GM23338 (cell line): ENCODE measurements at places on chromosomes 16 and 17.

DNA sequence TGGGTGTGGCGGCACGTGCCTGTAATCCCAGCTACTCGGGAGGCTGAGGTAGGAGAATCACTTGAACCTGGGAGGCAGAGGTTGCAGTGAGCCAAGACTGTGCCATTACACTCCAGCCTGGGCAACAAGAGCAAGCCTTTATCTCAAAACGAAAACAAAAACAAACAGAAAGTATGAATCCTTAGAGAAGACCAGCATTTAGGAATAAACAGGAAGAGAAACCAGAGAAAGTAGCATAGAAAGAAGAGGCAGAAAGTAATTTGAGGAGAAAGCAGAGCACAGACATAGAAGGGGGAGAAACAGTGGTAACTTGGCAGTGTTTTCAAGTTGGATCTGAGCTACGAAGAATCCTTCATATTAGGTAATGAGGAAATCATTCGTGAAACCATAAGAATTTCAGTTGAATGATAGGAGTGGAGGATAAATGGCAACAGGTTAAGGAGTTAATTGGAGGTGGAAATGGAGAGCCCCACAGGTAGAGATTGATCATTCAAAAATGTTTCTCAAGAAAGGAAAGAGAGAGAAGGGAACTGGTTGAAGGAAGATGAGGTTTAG is 9.7 kb upstream of the CCL2 start:
- no peak for DNase-seq

- peak; percentile 74 for DNase-seq
These were observed 33.7 kb downstream of the SRCIN1 start for GRCh38 chr17:38571833-38572668.

DNA sequence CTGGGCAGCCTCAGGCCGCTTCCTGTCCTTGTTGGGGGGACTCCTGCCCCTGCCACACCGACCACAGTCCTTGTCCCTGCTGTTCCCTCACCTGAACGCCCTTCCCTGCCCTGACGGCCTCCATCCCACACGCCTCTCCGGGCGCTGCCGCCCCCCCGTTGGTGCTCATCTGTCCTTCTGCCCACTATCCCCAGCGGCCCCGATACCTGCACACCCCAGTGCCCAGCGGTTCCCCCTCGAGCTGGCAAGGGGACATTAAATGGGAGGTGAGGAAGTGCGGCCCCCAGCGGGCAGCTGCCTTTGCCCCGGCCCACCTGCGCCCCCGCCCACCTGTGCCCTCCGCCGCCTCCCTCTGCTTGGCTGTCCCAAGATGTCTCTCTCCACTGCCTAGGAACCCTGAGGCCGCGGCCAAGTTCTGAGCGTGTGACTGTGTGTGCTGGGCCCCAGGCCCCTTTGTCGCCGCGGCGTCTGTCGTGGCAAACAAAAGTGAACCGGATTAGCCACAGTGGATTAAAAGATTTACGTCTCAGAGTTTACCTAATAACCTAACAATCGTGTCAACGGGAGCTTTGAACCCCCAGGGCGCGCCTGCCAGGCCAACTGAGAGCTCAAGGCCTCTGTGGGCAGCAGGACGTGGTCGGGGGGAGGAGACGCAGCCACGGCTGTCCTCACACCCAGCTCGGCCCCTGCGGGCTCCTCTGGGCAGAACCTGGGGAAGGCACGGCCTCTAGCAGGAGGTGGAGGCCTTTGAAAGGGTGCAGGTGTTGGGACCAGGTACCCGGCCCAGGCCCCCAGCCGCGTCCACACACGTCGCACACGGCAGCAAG is 7.6 kb upstream of the AXIN1 start:
- DNase-seq, result no peak

DNA sequence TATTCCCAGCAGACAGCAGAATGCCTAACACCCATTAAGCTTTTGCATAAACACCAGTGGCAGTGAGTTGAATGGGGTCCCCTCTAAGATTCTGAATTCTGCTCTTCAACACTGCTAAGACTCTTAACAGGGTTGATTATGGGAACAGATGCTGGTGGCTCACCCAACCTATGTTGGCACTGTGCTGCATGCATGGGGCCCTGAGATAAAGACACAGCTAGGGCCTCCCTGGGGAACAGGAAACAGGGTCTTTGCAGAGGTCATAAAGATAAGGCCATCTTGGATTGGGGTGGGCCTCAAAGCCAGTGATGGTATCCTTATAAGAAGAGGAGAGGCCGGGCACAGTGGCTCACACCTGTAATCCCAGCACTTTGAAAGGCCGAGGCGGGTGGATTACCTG is 190.8 kb downstream of the SLC39A11 start:
- DNase-seq, result no peak

GRCh38 chr17:41648411-41649195 is 24.2 kb upstream of the KRT17 start:
- DNase-seq, result peak; percentile 94

DNA sequence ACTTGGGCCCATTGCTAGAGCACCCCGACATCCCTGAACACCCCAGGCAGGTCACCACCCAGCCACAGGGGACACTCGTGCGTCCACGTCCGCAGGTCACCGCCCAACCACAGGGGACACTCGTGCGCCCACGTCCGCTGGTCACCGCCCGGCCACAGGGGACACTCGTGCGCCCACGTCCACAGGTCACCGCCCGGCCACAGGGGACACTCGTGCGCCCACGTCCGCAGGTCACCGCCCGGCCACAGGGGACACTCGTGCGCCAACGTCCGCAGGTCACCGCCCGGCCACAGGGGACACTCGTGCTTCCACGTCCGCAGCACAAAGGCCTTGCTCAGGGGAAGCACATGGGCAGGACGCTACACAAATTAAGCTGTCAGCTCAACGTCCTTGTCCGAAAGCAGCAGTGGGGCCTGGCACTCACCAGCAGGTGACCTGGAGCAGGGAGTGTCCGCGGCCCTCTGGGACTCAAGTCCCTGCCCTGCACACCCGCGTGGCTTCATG is 17.7 kb downstream of the GALNS start:
- DNase-seq, result no peak

DNA sequence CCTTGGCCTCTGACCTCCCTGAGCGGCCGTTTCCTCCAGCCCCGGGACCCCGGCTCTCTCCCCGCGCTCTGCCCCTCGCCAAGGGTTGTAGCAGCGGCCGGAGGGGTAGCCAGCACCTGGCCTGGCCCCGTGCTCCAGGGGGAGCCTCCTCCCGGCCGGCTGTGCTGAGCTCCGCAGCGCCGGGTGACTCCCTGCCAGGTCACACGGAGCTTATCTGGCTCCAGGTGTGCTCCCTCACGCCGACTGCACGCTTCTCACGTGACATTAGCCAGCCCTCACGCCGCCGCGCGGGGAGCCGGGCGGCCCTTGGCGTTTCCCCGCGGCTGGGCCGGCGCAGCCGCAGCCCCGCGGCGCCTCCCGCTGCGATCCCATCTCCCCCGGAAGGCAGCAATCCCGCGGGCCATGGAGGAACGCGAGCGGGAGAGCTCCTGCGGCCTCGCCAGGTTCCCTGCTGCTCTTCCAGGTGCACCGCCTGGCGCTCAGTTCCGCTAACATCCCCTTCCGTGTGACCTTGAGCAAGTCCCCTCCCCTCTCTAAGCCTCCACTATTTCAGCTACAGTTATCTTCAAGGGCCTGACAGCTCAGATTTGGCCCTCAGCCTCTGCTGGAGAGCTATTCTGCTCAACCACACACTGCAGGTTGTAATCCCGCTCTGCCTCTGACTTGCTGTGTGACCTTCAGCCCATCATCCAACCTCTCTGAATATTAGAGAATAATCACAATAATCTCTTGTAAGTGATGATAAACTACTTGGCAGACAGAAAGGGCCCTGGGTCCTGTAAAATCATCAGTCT is 3.4 kb downstream of the MYO18A start:
- peak; percentile 80 for DNase-seq

- DNase-seq, result peak; percentile 27
These were observed 1.8 kb downstream of the SNTB2 start for GRCh38 chr16:69188716-69189115.

- DNase-seq, result no peak
These were observed 18.0 kb downstream of the HS3ST3B1 start for GRCh38 chr17:14318918-14319205.

- DNase-seq, result no peak
These were observed 3.9 kb upstream of the TRPV1 start for GRCh38 chr17:3613124-3613523.

- peak; percentile 25 for DNase-seq
These were observed 63.6 kb downstream of the SCNN1B start for GRCh38 chr16:23365602-23366240.

DNA sequence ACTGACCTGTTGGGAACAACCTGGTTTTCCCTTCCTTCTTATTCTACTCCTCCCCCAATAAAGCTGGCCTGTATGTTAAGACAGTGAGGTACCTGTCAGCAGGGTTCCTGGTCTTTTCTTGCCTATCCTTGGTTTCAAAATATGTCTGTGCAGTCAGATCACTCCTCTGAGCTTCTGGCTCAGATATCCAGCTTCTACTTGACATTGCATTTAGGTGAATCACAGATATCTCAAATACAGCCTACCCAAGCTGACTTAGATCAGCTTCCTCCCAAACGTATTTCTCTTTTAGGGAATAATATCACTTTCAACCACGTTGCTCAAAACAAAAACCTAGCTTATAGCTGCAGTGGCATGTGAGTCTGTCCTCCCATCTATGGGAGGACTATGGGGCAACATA is 48.7 kb downstream of the TEX14 start:
- DNase-seq, result no peak

DNA sequence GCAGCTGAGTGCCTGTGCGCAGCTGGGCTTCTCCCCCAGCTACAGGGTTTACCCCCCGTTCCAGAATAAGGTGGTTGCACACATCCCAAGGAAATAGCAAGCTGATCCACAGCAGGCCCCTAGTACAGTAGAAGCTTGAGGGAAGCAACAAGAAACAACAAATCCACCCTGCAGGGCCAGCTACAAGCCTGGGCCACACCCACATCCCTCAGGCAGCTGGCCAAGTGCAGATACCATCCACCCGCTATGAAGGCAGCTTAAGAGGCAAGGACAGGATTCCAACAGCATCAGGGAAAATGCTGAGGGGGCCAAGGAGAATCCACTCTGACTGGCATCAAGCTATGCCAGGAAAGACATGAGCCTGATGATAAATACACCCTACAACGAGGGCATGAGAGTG is 66.9 kb upstream of the RCVRN start:
- no peak for DNase-seq
